Cortex of kidney (tissue), 1 donor: ENCODE measurements at places on chromosomes 2 and 18.

GRCh38 chr2:37871456-37872191 lies 53.5 kb upstream of the RMDN2 start:
- DNase-seq, result no peak

DNA sequence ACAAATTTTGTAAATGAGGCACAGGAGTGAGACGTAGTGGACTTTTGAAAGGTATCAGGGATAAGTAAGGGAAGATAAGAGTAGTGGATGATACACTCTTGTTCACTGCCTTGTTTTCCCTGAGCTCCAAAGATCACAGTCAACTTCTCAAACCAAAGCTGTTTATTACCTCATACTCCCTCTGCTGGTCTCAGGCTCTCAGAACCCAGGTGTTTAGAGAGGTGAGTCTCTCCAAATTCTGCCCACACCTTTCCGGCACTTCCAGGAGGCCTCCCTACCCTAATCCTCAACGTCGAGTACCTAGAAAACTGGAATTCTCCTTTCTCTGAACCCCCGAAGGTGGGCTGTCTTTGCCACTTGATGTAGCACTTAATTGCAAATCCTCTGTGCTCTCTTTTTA lies 621.1 kb downstream of the BCL11A start:
- no peak for DNase-seq

DNA sequence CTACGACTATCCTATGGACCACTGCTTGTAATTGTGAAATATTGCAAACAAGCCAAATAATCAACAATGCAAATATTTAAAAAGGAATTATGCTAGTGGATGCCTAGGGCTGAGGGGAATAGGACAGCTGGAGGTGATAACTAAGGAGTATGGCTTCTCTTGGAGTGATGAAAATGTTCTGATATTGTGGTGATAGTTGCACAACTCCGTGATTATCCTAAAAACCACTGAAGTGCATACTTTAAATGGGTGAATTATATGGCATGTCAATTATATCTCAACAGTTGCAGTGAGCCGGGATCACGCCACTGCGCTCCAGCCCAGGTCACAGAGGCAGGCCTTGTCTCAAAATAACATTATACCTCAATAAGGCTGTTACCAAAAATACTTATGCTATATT lies 125.1 kb upstream of the SH3BP4 start:
- no peak for DNase-seq

DNA sequence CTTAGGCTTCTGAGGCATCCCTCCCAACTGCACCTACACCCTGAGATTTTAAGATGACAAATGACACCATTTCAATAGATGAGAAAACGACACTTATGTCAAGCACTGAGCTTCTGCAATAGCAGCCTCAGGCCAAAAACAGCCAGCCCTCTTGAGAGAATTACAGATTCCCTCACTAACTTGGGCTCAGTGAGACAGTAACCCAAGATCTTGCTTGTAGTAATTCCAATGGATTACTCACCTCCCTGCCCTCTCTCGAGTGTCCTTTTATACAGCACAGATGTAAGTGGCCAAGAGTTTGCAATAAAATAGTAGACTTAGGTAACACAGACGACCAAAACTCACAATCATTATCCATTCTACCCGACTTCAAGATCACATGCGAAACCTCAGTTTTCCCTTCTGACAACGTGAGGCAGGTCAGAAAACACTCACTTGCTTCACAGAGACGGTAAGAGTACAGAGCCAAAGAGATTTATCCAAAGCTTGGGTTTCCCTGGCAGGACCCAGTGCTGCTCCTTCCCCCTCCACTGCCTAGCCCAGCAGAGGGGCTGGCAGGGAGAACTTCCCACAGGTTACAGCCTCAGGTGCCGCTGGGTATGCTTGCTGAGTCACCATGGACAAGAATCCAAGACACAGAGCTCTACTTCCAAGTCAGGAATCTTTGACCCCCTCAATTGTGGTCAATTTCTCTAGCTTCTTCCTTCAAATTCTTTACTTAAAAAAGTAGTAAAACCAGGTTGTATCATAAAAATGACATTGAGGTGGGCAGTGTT lies 181.4 kb downstream of the MYO5B start:
- no peak for DNase-seq

GRCh38 chr18:41798879-41799278 lies 156.2 kb upstream of the PIK3C3 start:
- DNase-seq, result no peak

- DNase-seq, result no peak
Observed at GRCh38 chr18:49061991-49062831, 111.4 kb upstream of the SMAD7 start.

DNA sequence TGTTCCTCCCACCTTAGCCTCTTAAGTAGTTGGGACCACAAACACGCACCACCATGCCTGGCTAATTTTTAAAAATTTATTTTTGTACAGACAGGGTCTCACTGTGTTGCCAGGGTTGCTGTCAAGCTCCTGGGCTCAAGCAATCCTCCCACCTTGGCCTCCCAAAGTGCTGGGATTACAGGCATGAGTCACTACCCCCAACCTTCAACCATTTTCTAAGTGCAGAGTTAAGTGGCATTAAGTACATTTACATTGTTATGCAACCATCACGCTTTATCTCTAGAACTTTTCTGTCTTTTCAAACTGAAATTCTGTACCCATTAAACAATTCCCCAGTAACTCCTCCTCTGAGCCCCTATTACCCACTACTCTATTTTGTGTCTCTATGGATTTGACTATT lies 45.9 kb upstream of the AFF3 start:
- no peak for DNase-seq

DNA sequence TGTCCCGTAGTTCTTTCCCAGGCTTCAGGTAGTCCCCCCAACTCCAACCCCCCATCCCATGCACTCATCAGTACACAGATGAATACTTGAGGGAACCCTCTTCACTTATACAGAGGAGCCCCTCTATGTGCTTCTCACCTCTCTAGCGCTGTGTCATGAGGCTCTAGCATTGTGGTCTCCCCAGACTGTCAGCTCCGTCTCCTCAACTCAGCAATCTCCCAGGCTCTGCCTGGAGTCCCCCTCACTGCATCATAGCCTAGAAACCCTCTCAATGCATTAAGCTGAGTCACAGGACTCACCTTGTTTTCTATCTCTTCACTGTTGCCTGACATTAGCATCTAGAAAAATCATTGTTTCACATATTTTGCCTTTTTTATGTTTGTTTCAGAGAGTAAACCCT lies 20.2 kb upstream of the PRKCE start:
- no peak for DNase-seq

DNA sequence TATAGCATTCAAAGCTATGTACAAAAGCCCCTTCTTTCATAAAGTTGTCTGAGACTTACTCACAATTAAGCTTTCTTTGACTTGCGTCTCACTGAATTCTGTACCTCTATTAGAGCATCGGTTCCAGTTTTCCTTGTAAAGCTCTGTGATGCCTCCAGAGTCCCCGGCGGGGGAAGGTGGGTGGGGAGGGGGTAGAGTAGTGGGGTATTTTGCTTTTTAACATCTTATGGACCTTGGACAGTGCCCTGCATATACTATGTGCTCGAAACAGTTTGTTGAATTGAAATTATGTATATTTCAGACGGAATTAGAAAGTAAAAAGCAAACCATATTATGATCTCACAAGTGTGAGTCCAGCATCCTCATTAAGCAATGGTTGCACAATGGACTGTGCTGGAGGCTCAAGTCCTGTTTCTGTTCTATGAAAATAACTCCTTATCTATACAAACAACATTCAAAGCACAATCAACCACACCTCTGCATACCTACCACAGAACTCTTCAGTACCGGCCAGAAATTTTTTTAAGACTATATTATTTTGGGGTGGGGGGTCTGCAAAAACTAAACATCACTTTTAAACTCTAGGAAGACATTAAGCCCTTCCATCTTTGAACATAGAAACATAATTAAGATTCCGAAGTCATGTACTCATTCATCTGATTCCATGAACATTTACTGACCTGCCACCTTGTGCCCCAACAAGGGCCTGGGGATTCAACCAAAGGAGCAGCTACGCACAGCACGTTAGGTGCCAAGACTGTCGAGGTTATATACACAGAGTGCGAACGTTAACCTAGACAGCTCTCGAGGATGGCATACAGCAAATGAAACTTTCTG lies 908 bp downstream of the STAT1 start:
- DNase-seq, result no peak

DNA sequence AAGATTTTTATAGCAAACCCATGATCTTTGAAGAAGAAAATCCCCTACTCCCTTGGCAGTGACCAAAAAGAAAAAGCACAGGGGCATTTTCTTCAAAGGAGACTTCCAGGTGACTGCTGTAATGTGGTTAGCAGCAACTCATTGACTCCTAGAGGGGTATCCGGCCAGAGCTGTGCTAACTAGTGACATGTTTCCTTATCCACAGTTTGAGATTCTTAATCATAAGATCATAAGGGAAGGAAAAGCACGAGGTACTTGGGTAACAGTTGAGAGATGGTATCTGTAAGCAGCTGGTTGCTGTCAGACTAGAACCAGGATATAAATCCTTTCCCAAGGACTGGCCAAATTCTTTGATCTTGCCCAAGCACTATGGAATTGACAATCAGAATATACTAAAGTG lies 124.7 kb downstream of the MREG start:
- DNase-seq, result no peak

- no peak for DNase-seq
Observed at GRCh38 chr18:46891742-46892214, 25.5 kb downstream of the PIAS2 start.

DNA sequence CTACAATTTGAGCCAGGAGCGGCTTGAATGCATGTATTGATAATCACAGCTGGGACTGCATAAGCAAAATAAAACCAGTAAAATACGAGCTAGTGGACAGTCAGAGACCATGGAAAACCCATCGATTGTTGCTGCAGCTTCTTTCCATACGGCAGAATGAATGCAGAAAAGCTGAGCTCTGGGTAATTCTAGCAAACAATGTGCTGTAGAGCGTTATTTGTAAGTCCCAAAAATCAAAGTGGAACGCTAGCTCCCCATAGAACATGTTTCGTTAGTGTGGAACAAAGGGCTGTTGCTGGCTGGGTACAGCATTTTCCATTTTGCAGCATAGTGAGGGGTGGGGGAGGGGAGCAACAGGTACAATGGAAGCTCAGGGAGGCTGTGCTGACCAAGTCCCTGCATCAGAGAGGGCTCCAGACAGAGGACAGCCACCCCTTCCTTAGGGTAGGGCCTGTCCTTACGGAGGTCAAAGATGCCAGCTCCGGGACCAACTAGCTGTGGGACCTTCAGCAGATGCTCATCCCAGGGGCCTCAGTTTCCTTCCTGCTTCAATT lies 74.1 kb downstream of the BOD1L2 start:
- DNase-seq, result no peak

GRCh38 chr2:873651-874580 lies 76.7 kb upstream of the SNTG2 start:
- no peak for DNase-seq

DNA sequence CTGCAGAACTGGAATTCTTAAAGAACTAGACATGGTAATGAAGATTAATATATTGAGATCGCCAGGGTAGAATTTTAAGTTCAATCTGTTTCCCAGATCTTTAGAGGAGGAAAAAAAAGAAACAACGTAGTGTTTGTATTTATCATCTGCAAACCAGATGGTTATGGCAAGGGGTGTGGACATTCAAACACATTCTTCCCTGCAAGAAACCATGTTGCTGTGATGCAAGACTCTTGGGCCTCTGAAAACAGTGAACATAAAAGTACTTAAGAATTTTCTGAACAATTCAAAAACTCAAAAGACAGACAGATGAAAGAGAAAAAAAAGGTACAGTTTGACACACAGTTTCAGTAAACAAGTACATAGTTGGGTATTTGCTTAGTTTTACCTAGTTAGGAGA lies 35.6 kb downstream of the COL5A2 start:
- DNase-seq, result no peak

- DNase-seq, result no peak
Observed at GRCh38 chr18:44828080-44828479, 147.4 kb downstream of the SETBP1 start.

DNA sequence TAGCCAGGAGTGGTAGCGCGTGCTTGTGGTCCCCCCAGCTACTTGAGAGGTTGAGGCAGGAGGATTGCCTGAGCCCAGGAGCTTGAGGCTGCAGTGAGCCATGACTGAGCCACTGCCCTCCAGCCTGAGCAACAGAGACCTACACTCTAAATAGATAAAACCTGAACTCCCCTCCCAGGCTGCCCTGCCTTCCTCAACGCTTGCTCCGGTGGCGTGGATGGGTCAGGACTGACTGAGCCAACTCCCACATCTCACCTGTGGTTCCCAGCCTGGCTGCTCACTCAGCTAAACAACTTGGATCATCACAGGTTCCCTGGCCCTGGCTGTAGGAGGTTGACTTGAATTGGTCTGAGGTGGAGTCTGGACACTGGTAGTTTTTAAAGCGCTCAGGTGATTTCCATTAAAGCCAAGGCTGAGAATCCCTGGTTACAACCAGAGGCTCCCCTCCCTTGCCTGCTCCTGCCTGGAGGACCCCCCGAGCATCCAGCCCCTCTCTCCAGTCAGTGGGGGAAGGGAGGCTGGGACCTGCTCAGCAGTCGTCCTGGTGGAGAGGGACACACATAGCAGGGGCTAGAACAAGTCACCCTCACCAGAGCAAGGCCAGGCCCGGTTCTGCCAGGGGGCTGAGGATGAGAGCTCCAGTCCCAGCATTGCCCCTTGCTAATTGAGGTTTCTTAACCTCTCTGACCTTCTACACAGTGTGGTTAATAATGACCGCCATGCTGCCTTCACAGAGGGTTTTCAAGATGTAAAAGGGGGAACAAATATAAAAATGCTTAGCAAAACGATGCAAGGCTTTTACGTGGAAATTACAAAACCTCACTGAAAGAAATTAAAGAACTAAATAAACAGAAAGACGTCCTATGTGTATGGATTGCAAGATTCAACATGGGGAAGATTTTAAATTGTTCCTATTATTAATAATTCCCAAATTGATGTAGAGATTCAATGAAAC lies 46.9 kb upstream of the TAF1B start:
- DNase-seq, result no peak

- no peak for DNase-seq
Observed at GRCh38 chr2:238404406-238405216, 22.1 kb upstream of the ASB1 start.

GRCh38 chr2:157592374-157592773 lies 36.3 kb downstream of the ACVR1C start:
- no peak for DNase-seq

- DNase-seq, result no peak
Observed at GRCh38 chr18:5159080-5159479, 38.0 kb downstream of the AKAIN1 start.

- DNase-seq, result no peak
Observed at GRCh38 chr2:205771666-205772065, 89.4 kb downstream of the NRP2 start.
